ENCODE measurements at places on chromosomes 5 and 9.
A peak's percentile ranks its signal among the peaks of the same experiment; 100 is the strongest.

- DNase-seq = no peak
Measured at GRCh38 chr9:133901184-133901835, 90.8 kb downstream of the VAV2 start.

DNA sequence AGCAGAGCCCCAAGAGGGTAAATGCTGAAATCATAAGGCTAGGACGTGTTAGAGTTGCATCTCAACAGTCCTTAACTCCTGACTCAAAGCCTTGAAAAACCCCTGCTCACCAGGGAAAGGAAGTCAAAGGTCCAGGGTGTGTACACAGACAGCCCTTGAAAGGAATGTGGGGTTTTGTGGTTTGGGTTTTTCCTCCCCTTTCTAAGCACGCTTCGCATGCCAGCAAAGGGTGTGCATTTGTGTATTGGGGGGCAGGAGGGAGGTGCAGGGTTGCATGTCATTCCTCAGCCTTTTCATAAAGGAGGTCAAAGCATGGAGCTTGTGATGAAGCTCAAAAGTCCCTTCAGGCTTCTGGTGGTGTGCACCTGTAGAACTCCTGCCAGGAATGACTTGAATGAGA lies 17.3 kb upstream of the XPA start:
- DNase-seq = no peak

- peak; percentile 38 for DNase-seq
Measured at GRCh38 chr5:170393235-170393634, 4.1 kb upstream of the KCNMB1 start.

- DNase-seq = no peak
Measured at GRCh38 chr9:125758986-125759763, 12.0 kb downstream of the PBX3 start.

DNA sequence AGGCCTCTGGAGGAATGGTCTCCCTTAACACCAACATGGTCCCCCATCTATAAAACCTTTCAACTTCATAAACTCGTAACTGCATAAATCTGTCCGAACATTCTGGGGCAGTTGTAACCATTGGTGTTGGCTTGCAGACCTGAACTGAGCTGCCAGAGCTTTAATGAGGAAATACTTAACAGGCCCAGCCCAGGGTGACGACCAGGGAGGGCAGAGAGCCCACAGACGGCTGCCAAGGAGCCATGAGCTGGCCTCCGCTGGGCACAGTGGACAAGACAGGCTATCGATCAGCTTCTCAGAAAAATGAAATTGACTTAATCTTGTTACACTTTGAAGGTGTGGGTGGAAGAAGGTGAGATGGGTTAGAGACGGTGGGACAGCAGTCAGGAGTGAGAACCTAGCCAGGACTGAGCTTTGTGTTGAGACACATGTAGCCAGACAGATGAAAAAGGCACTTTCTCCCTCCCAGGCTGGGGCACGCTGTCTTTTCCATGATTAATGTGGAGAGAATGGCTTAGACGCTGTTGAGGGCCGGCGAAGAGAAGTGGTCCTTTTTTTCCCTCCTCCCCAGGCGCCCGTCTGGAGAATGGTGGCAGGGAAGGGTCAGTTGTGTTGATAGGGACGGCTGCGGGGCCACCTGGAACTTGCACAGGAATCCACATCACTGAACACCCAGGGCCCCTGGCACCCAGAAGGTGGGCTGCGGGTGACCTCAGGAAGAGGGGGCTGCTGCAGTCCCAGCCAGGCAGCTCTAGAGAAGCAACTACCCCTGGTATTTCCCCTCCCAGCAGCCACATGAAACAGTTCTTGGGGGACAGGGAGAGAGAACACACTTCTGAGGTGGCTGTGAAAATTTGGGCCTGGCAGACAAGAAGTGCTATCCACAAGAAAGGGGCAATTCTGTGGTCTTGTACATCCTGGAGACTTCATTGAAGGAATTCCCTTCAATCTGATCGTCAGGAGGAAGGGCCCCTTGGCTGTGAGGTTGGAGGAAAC lies 27.3 kb upstream of the TCOF1 start:
- no peak for DNase-seq

DNA sequence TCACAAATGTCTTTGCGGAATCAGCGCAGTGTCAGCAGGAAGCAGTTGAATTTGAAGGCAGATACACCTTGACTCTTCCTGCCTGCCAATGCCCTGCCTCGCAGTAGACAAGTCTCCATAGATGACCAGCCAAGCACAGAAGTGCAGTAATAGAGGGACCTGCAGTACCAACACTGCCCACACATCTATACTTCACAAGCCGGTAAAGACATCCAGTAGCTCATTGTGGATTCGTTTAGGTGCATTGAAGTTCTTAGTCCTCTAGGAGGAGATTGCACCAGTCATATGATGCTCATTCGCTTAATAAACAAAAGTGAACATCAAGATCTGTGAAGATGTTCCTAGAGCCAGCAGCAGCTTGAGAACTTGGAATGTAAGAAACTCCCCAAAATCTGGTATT lies 7.1 kb upstream of the IFNA2 start:
- DNase-seq = no peak

DNA sequence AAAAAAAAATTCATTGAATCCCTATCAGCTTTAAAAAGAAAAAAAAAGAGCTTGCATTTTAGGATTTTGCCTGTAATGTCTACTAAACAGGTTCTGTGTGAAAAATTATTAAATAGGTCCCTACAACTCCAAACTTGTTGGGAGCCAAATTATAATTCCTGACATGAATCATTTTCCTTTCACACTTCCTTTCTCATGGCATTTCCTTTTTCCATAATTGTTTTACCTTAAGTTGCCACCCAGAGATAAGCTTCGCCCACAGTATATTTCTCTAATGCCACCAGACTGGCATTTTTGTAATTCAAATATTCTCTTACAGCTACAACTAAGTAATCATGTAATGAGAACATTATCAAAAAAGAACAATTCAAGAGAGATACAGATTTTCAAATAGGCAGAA lies 348.8 kb downstream of the EFNA5 start:
- no peak for DNase-seq

DNA sequence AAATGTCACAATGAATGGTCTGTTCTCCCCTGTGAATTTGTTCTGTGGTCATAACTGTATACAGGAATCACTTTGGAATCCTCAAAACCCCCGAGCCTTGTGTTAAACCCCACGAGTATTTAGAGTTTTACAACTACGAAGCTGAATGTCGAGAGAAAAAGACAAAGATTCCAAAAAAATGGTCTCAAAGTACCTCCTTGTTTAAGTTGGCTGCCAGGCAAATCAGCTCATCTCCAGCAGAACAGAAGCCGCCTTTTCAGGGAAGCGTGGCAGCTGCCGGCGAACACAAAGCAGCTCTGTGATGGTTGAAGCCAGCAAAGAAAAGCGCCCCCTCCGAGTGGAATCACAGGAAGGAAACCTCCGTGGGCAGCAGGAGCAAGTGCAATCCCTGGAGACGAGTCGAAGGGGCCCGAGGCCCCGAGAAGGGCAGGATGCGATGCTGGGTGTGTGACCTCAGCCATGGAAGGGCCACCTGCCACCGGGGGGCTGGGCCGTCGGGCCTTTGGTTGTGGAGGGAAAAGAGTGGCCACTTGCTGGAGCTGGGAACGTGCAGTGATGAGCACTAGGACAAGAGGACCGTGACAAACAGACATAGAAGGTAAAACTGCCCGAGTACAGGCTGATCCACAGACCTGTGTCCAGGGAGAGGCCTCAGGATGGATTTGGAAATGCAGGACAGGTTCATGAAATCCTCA lies 706.4 kb downstream of the SEMA5A start:
- no peak for DNase-seq

DNA sequence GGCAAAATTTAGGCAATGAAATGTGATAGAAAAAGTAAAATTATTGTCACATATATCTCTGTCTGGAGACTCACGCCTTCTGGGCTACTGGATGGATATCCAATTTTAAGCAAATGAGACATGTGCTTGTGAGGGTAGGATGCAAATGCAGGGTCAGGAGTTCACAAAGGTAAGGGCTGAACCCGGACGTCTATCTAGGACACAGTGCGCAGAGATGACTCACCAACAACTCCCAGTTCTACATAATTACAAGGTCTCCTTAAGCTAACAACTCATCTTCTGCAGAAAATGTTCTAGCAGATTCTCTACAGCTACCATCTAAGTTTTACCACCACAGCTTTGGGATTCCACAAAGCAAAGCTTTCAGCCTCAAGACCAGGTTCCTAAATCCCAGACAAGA lies 160.5 kb downstream of the ENTREP1 start:
- DNase-seq = no peak

DNA sequence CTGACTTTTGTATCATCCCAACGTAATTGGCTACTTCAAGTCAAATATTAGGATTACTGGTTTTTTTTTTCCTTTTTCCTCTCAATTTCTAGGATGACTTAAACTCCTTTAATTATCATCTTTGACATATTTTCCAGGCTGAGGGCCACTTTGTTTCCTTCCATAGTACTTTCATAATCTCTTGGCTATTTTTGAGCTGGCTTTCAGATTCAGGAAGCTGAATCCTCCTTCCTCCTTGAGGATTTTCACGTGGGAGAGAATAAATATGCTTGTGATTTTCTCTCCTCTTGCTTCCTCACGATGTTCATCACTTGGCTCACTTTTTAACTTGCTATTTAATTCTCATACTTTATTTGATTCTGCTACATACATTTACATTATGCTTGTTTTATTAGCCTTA lies 88.1 kb downstream of the ITGA1 start:
- no peak for DNase-seq

GRCh38 chr5:115136294-115136693 lies 33.4 kb downstream of the TRIM36 start:
- DNase-seq = no peak

DNA sequence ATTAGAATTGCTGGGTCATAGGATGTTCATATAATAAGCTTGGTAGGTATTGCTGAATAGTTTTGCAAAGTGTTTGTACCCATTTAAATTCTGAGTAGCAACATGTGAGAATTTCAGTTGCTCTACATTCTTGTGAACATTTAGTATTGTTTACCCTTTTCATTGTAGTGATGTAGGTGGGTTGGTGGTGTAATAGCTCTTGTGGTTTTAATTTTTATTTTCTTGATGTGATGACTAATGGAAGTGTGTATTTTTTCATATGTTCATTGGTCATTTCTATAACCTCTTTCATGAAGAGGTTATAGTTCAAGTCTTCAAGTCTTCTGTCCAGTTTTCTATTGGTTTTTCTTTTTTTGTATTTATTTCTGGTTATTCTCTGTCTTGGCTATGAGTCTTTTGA lies 34.4 kb downstream of the RASA1 start:
- DNase-seq = no peak

GRCh38 chr9:2704504-2704903 lies 12.8 kb upstream of the KCNV2 start:
- DNase-seq = no peak

All from activated CD4-positive, alpha-beta T cell treated with anti-CD3 and anti-CD28 coated beads, Interleukin-2, Interleukin-4, amounts not matched to agents 100 ng/mL and 50 ng/mL, durations not matched to agents 16 hours and 8 hours (primary cell).